ENCODE measurements at places on chromosomes 16 and 17. TPM values are rescaled to one million over a fixed set of nuclear protein-coding genes. Genes with fewer than 3 reads are reported as not detected.

DNAH17 gene
- not detected for total RNA-seq

MYH13 gene
- total RNA-seq = not detected

TRPV3 gene
- total RNA-seq = 1.8 TPM

SPNS3 gene
- total RNA-seq = not detected

KRTAP4-6 gene
- total RNA-seq = not detected

KRT25 gene
- total RNA-seq = not detected

EXOC3L1 gene
- total RNA-seq = not detected

DPEP1 gene
- total RNA-seq = under 0.01 TPM

BTBD17 gene
- not detected for total RNA-seq

TPSD1 gene
- total RNA-seq = not detected

TBC1D3H gene
- total RNA-seq = not detected

TBC1D26 gene
- total RNA-seq = under 0.01 TPM

GPR142 gene
- total RNA-seq = not detected

MYH11 gene
- total RNA-seq = 0.94 TPM

PGP gene
- total RNA-seq = 9.5 TPM

MT1X gene
- 19.2 TPM for total RNA-seq

TIMP2 gene
- 102 TPM for total RNA-seq

TMC7 gene
- 0.12 TPM for total RNA-seq

MMP25 gene
- not detected for total RNA-seq

WFIKKN1 gene
- total RNA-seq = 0.08 TPM

SRL gene
- not detected for total RNA-seq

MRM1 gene
- 3.7 TPM for total RNA-seq

KRT13 gene
- total RNA-seq = not detected

P3H4 gene
- 90.3 TPM for total RNA-seq

SLC35G6 gene
- not detected for total RNA-seq

PYDC1 gene
- not detected for total RNA-seq

KRT40 gene
- not detected for total RNA-seq

CIBAR2 gene
- 0.15 TPM for total RNA-seq

CCL7 gene
- not detected for total RNA-seq

TMEM219 gene
- total RNA-seq = 47.5 TPM

ARL6IP1 gene
- 188 TPM for total RNA-seq
